ENCODE measurements at places on chromosomes 11 and 22.

DNA sequence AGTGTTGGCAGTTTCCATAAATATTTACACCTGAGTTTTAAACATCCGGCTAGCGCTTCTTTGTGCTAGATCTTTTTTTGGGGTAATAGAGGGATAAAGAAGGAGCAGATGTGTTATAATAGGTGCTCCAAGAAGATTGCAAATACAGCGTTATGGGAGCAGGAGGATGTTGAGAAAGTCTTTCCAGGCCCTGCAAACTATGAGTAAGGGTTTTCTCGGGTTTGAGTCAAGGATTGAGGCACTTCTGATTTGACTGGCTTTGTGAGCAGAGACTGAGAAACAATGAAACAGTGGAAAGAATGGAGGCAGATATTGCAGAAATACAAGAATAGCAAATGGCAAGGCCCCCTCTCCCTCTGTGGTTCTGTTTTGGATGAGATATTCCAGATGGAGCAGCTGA is 155.0 kb upstream of the TIMP3 start:
- no peak for DNase-seq

GRCh38 chr22:45310977-45311531 is 1.3 kb downstream of the FAM118A start:
- no peak for DNase-seq

DNA sequence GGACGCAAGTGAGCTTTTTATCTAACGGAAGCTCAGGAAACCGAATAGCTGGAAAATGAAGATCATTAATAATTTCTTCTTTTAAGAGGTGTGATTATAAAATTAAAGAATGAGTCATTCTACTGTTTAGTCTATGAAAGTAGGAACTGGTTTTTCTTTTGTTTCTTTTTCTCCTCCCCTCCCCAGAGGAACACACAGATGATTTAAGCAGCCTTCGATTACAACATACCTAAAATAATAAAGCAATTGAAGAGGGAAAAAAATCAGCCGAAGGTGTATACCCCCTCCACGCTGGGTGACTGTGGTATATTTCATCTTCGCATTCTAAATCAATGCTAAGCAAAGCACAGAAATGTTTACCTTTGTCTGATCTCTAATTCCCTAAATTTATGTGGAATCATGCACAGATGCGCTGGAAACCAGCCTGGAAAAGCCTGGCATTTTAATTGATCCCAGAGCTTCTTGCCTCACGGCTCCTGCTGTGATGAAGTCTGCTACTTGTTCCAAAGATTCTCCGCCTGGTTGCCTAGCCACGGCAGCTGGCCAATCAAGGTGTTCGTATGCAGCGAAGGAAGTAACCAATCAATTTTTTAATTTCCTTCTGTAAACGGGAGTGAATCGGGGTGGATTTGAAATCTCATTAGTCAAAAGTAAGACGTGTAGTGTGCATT is 133.9 kb downstream of the FANCF start:
- peak; percentile 3 for DNase-seq

DNA sequence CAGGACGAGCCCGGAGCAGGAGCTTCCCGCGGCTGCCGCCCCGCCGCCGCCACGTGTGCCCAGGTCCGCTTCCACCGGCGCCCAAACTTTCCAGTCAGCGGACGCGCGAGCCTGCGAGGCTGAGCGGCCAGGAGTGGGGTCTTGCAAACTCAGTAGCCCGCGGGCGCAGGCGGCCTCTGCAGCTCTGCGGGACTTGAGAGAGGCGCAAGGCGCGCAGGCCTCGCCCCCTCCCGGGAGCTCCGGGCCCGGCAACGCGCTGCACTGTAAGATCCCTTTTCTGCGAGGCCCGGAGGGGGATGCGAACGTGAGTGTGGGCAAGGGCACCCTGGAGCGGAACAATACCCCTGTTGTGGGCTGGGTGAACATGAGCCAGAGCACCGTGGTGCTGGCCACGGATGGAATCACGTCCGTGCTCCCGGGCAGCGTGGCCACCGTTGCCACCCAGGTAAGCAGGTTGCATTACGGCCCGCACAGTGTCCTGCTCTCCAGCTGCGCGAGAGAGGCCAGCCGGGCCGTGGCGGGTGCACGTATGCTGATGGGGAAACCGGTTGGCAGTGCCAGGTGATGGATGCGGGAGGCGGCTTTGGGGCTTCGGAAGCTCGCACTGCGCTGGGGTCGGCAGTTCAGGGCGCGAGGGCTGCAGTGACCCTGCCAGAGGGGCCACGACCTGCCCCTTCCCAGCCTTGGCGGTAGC is 2.0 kb downstream of the SLC6A5 start:
- DNase-seq = no peak

- DNase-seq = no peak
These were observed 18.1 kb upstream of the GDPD5 start for GRCh38 chr11:75543806-75544205.

DNA sequence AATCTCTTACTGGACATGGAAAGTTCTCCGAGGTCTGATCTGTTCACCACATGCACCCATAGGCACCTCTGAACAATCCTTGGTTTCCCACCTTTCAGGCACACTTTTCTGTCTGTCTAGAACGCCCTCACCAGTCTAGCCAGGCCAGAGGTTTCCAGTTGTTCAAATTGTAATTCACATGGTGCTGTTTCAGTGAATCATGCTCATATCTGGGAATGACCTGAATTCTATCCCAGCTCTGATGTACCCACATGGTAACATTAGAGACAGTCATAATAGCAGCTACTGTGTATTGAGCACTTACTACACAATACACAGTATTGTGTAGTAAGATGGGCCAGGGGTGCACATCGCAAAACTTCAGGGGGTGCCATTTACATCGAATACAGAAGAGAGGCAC is 138.2 kb downstream of the COMMD9 start:
- no peak for DNase-seq

DNA sequence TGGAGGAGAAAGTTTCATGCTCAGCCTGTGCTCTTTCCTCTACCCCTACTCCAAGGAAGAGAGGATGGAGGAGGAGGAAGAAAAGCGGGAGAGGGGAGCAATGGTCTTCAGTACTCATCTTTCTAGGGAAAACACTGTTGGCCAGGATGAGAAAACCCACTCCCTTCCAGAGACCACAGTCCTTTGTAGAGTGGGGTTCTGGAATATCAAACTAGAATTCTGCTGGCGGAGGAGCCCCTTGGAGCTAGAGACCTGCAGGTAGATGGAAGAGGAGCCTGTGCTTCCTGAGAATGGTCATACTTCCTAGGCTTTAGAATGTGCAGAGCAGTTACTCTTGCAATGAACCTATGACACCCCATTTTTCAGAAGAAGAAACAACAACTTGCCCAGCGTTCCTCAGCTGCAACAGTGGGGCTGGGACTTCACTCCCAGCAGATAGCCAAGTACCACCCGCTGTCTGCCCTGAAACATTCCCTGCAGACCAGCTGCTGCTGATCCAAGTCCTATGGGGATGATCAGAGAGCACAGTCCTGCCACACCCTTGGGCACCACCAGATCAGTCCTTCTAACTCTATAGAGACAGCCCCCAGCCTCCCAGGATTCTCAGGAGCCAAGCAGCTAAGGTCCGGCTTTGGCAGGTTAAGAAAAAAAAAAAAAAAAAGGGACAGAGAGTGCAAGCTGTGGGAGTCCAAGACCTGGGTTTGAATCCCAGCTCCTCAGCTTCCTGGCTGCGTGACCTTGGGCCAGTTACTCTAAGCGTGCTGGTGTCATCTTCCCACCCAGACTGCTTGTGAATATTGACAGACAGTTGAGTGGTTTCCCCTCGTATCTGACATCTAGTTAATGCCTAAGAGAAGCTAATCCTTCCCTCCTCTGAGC is 664 bp downstream of the PTGDR2 start:
- no peak for DNase-seq

DNA sequence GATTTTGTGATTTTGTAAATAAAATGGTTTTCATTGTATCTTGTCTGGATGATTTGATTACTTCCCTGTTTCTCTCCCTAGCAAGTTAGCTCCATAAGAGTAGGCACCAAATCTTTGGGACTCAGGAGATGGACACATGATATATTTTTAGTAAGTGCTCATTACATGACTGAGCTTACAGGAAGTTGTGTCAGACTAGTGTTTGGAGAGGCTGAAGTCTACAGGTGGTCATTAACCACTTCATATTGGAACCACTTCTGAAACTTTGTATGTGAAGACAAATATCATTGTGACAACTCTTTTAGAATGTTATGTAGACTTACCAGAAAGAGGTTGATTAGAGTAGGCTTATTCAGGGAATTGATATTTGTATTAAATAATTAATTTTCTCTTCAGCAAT is 19.1 kb downstream of the ARHGAP42 start:
- DNase-seq = no peak

DNA sequence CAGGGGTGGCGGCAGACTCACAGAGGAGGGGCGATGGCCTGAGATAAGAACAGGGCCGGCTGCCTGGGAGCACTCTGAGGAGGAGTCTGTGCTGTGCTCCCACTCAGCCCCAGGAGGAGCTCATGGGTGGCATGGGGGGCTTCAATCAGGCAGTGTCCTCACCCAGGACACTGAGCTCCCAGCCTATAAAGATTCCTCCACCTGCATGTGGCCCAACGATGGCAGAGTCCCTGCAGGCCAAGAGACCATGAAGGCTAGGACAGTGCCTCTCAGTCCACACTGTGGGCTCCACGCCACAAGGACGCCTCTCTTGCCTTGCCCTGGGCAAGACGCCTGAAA is 1.9 kb downstream of the CST6 start:
- DNase-seq = no peak

DNA sequence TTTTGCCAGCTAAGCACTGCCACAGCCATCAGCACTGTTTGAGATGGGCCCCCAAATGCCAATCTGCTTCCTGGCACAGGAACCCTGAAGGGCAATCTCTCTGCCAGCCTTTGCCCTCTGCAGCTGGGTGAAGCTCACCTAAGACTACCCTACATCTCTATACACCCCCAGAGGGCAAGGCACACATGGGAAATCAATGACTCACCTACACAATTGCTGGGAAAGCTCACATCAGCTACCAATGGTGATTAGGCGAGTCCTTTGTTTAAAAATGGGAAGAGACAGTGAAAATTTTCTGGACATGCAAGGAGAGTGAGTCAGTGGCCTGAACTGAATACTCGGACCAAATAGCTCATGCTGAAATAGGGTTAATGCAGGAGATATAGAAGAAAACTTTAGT is 12.6 kb upstream of the PRDM11 start:
- no peak for DNase-seq

GRCh38 chr11:113587308-113587739 is 112.1 kb upstream of the DRD2 start:
- no peak for DNase-seq

DNA sequence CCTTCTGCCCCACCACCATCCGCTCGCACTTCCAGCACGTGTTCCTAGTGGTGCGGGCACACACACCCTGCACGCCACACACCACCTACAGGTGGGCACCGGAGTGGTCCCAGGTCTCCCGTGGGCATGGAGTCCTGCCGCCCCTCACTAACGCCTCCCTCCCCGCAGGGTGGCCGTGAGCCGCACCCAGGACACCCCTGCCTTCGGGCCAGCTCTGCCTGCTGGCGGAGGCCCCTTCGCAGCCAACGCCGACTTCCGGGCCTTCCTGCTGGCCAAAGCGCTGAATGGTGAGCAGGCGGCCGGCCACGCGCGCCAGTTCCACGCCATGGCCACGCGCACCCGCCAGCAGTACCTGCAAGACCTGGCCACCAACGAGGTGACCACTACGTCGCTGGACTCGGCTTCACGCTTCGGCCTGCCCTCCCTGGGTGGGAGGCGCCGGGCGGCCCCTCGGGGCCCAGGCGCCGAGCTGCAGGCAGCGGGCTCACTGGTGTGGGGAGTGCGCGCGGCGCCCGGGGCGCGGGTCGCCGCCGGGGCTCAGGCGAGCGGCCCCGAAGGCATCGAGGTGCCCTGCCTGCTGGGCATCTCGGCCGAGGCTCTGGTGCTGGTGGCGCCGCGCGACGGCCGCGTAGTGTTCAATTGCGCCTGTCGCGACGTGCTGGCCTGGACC is 8.5 kb downstream of the SIPA1 start:
- no peak for DNase-seq

DNA sequence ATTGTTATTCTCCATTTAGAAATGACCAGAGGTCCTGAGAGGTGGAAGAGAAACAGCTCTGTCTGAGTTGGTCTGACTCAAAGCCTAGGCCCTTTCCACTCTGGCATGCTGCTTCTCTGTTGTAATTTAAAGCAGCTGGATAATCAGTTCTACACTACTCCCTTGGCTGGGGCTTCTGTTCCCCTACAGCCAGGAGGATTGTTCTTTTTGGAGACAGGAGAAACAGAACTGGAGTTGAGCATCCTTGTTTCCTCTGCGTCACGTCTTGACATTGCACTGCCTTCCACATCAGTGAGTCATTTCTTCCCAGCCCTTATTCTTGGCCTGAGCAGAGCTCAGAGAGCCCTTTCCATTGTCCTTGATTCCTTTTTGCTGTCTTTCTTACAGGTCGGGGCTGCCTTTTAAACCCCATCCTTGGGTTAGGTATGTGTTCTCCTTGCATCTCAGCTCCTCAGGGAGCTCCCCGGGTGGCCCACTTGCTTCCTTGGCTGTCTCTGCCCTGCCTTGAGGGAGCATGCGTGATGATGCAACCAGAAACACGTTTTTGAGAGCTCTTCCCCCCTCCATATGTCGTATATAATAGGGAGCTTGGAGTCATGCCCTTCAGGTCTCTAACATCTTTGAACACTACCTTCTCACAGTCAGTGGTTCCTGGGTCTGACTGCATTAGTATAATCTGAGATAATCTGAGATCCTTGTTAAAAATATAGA is 35.7 kb downstream of the CYB5R2 start:
- peak; percentile 38 for DNase-seq

GRCh38 chr11:866481-866880 is 23.8 kb downstream of the TSPAN4 start:
- no peak for DNase-seq

DNA sequence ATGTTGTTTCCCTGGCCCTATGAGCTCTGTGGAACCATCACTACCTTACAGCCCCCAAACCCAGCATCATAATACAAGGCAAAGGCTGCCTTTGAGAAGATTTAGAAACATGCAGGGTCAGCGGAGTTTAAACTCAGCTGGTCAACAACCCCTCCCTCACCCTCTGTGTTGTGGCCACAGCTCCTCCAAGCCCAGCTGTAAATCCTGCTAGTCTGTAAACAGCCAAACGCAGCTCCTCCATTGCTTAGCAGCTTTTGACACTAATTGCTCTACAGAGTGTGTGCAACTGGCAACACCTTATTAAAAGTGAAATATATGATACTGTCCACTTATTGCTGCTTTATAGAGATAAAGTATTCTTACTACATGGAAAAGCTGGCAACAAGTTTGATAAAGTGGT is 29.1 kb downstream of the OPCML start:
- no peak for DNase-seq

DNA sequence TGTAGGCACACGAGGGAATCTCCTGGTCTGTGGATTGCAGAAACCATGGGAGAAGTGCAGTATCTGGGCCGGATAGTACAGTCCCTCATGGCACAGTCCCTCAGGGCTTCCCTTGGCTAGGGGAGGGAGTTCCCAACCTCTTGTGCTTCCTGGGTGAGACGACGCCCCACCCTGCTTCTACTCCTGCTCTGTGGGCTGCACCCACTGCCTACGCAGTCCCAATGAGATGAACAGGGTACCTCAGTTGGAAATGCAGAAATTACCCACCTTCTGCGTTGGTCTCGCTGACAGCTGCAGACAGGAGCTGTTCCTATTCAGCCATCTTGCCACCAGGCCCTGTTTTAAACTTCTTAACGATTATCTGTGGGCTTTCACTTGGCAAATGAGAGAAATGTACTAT is 157.2 kb upstream of the CARD18 start:
- DNase-seq = no peak

All from fibroblast of villous mesenchyme (primary cell).